Activated CD4-positive, CD25-positive, alpha-beta regulatory T cell treated with anti-CD3 and anti-CD28 coated beads, Interleukin-2, amount 50 U/mL, for 24 hours (primary cell): ENCODE measurements at places on chromosomes 3 and 15.
A peak's percentile ranks its signal among the peaks of the same experiment; 100 is the strongest.

DNA sequence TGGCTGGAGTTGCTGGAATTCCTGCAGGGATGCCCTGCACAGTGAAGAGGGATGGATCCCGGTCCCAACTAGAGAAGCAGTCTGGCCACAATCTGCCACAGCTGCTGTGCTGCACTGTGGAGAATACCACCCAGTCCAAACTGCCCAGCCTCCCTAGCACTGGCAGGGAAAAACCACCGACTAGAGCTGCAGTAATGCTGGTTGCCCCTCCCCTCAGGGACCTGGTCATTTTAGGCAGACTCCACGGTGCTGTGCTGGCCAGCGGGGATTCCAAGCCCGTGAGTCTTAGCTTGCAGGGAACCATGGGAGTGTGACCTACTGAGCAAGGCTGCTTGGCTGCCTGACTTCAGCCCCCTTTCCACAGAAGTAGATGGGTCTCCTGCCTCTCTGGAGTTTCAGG lies 478.0 kb upstream of the ATP11B start:
- ATAC-seq = no peak

DNA sequence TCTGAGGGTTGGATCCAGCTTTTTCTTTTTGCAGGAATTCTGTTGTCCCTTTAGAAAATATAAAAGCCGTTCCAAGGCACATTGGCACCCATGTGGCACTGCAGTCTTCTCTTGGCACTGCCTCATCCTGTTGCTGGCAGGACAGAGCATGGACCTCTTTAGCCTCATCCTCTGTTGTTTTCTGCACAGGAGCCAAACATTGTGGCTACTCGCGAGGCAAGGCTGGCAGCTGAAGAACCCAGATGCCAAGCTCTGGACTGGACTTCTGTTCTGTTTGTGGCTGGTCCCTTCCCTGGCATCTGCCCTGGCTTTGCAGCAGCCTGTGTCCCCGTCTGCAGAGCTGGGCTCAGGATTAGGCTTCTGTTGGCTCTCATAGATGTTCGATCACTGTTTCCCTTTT lies 224.7 kb upstream of the TBC1D5 start:
- ATAC-seq = no peak

GRCh38 chr3:187025254-187025655 lies 94.9 kb downstream of the ST6GAL1 start:
- ATAC-seq = peak; percentile 68

- no peak for ATAC-seq
Measured at GRCh38 chr3:52217409-52217805, 8.0 kb downstream of the TLR9 start.

DNA sequence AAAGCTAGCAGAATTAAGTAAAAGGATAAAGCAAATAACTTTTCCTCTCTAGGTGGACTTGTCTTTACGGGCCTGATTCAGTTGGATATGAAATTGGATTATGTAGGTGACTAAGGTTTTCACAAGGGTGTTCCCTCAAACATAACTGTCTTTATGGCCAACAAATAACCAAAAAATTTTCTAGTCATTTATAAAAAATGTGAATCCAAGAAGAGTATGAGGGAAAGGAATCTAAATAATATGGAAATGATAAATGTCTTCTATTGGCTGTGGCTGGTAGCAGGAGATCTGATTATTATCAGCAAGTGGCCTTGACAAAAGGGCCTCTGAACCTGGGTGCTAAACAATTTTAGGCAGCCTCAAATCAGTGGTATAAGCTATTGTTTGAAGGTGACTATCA lies 594.0 kb upstream of the UBE2E2 start:
- ATAC-seq = no peak

GRCh38 chr3:11847607-11848006 lies 922 bp upstream of the TAMM41 start:
- ATAC-seq = no peak

DNA sequence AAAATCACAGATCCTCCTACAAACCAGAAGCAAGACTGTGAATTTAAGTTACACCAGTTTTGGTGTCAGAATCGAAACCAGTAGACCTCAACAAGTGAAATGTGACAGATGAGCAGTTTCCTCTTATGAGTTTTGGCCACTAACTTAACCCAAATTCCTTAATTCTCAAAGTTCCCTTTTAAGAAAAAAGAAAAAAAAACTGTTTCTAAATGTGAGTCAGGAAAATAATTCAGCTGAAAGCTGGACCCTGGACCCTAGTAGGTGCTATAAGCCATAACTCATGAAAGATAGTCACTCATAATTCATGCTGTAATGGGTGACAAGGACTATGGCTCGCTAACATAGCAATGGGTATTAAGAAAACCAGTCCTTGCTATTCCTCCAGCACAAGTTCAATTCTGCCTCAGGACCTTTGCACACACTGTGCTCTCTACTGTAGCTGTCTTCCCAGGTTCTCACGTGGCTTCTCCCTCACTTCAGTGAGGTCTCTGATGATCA lies 9.0 kb upstream of the THRB start:
- no peak for ATAC-seq

DNA sequence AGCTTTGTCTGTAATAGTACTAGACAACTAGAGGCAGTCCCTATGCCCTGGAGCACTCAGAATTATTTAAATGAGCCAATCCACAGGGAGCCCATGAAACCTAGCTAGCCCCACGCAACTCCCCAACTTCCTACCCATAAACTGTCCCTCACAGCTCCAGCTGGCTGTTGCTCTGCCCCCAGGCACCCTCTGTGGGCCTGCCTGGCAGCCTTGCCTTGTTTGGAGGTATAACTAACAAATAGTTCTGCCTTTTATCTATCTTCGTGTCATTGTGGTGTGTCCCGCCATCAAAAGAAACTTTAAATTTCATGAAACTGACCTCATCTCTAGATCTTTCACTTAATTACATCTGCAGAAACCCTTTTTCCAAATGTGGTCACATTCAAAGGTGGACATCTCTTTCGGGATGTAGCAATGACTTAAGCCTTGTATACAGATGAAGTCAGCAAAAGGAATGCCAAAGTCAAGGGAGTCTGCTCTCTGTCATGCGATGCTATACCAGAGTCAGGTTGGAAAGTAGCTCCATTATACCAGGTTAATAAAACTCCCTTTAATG lies 1.8 kb upstream of the RTP3 start:
- ATAC-seq = no peak

GRCh38 chr3:122893282-122893681 lies 98.4 kb downstream of the SLC49A4 start:
- peak; percentile 66 for ATAC-seq

GRCh38 chr3:87268646-87269211 lies 7.7 kb downstream of the POU1F1 start:
- ATAC-seq = no peak

DNA sequence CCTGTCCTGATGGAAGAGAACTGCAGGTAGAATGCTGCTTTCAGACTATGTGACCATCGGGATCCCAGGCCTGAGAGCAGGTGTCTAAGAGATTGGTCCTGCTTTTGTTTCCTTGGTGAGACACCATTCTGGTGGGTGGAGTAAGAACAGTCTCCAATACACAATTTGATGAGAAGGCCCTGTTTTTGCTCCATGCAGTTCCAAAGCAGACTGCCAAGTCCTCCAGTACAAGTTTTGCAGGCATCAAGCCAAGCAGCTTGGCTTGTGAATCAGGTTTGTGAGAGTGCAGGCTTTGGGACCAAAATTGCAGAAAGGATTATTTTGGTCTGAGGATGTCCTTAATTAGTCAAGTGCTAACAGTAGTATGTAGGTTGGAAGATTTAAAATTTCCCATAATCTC lies 381.6 kb downstream of the FOXP1 start:
- ATAC-seq = no peak

DNA sequence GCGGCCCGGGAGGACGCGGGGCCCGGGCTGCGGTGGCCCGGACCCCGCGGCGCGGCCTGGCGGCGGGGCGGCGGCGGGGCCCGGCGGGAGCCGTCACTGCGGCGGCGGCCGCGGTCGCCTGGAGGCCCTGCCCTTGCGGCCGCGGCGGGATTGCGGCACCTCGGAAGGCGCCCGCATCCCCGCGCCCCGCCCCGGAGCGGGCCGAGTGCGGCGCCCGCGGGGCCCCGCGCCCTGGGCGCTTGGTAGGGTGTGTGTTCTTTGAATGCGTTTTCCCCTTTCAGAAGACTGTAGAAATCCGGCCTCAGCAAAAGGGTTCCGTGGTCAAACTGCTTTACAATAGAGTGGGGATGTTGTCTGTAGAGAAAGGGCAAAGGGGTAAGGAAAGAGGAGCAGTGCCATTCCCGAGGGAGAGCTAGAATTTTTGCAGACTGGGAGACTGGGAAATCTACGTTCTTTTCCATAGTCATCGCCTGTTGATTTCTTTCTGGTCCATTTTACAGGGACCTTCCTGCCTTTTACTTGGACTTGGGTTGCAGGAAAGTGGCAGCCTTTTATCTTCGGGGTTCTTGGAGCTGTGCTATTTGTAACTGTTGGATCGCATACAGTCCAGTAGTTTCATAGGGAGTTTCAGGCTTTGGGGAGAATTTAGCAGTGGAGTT lies 630 bp downstream of the SNRK start:
- ATAC-seq = peak; percentile 30

GRCh38 chr15:66654739-66655375 lies 47.2 kb upstream of the SMAD6 start:
- peak; percentile 13 for ATAC-seq

- ATAC-seq = no peak
Measured at GRCh38 chr3:3160826-3161225, 18.7 kb downstream of the CRBN start.

GRCh38 chr15:58453931-58454793 lies 22.4 kb downstream of the LIPC start:
- ATAC-seq = peak; percentile 84

DNA sequence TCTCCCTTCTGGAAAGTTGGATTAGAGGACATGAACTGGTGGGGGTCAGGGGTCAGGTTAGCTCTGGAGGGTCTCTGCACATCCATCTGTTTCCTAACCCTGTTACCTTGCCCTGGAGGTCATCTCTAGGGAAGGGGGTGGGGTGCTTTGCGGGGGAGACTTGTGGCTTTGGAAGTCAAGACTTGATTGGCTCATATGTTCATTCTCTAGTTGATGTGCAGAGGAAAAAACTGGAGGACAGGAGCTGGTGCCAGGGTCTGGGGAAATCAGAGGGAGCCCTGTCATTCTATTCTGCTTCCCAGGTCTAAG lies 42.9 kb upstream of the ROPN1 start:
- ATAC-seq = no peak

DNA sequence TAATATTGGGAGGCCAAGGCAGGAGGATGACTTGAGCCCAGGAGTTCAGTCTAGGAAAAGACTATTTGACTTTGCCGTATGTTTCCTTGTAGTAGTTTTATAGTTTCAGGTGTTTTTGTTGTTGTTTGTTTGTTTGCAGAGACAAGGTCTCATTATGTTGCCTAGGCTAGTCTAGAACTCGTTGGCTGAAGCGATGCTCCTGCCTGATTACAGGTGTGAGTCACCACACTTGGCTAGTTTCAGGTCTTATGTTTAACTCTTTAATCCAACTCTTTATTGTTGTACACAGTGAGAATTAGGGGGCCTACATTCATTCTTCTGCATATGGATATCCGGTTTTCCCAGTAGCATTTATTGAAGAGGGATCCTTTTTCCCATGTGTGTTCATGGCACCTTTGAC lies 32.0 kb downstream of the FAIM start:
- no peak for ATAC-seq

- no peak for ATAC-seq
Measured at GRCh38 chr15:95558131-95558530, 772.4 kb upstream of the NR2F2 start.

DNA sequence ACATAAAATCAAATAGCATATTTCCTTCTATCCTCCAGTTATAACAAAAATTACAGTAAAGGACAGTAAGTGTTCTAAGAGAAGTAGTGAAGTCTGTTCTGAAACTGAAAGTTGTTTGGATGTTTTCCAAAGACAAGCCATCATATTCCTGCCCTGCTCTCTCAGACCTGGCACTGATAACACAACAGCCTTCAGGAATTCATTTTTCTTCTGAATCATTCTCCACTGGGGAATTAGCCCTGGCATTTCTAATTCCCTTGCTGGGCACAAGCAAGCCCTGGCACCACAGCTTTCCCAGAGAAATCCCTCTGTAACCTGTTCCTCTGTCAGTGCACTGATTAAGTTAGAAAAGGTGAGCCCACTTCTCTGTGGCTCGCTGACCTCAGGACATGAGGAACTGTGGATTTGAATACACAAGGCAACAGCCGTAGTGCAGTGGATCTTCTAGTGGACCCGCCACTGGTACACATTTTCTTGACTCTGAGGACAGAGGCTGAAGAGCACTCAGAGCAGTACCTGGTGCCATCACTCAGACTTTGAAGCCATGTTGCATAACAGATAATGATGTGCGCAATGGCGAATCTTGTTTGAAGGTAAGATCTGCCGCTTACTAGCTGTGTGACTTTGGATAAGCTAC lies 61.6 kb downstream of the WWTR1 start:
- ATAC-seq = no peak

GRCh38 chr3:183375337-183375736 lies 53.1 kb downstream of the MCF2L2 start:
- no peak for ATAC-seq

- no peak for ATAC-seq
Measured at GRCh38 chr3:60125686-60126085, 1075.9 kb upstream of the CFAP20DC start.

GRCh38 chr3:67516496-67516895 lies 137.9 kb downstream of the SUCLG2 start:
- no peak for ATAC-seq

DNA sequence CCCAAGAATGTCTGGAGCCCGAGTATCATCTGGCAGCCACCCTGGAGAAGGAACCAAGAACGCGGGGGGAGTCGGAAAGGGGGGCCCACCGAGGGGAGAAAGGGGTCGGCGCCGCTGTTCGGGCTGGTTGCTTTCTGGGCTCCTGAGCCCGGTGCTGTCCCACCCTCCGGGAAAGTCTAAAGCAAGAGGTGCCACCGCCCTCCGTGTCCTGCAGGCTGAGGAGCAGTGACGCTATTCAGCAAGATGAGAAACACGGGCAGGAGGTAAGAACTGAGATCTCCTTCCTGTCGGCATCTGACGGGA lies 234.8 kb downstream of the XXYLT1 start:
- ATAC-seq = no peak

- ATAC-seq = peak; percentile 18
Measured at GRCh38 chr3:119637679-119638477, 22.5 kb downstream of the POPDC2 start.

GRCh38 chr3:189236352-189236751 lies 64.6 kb downstream of the TPRG1 start:
- ATAC-seq = peak; percentile 69

DNA sequence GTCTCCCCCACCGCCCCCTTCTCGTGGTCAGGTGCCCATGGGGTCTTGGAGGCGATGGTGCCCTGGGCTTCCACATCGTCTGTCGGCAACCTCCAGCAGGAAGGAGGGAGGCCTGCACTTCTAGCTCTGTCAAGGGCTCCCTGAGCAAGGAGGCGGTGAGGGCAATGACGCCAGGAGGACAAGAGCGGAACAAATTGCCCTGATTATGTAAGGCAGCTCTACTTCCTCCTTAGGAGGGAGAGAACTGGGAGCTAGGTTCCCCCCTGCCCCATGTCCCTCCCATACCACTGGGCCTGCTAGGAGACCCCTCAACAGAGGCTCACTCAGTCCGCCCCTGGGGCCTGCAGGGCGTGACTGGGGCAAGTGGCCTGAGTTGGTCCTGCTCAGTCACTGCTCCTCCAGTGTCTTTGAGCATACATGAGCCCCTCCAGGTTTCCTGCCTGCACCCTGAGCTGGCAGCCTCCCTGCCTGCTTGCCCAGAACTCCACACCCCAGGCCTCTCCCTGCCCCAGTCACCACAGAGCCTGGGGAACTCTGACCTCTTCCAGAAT lies 56.1 kb downstream of the CACNA2D2 start:
- no peak for ATAC-seq

- ATAC-seq = no peak
Measured at GRCh38 chr15:31574766-31575165, 248.1 kb downstream of the KLF13 start.
